ENCODE measurements at places on chromosomes 13 and 19. TPM values are rescaled to one million over a fixed set of nuclear protein-coding genes. Genes with fewer than 3 reads are reported as not detected.

Gene NPHS1
- total RNA-seq = not detected

GRCh38 chr19:35992907-35993765 lies 1.9 kb upstream of the SDHAF1 start:
- no peak for DNase-seq

GRCh38 chr13:90293793-90294361 lies 1053.6 kb upstream of the MIR17HG start:
- no peak for DNase-seq

- no peak for DNase-seq
These were observed 351.7 kb upstream of the ARGLU1 start for GRCh38 chr13:106919638-106920037.
